ENCODE measurements at places on chromosomes 2 and 18.
A peak's percentile ranks its signal among the peaks of the same experiment; 100 is the strongest.

DNA sequence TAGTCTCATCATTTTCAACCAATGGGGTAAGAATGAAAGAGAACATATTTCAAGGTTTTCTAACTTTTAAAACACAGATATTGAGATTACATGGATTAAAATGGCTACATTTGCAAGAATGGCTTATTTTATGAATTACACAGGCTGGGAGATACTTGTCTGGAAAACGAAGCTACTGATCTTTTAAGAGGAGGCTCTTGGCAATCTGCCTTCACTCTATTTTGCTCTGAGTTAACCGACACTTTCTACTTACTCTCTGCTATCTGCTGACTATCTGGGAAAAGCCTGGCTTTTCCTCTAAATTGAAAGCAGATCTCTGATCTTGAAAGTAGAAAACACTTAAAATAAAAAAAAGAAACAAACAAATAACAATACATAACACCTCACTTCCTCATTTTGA, 325.4 kb upstream of the LINC00305 start:
- no peak for DNase-seq

DNA sequence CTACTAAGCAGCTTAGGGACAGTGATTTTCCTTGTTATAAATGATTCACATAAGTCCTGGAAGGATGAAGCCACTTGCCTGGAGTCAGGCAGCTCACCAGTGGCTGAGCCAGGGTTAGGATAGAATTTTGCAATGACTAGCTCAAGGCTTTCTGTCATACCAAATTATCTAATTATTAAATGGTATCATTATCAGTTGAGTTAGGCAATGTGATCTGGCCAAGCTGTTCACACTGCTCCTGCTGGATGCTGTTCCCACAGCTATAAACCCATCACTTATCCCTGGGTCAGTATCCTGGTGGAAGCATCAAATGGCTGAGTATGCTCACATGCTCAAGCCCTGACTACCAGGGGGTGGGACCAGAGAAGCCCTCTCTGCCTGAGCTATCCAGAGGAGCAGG, 235.2 kb downstream of the MTX2 start:
- no peak for DNase-seq

DNA sequence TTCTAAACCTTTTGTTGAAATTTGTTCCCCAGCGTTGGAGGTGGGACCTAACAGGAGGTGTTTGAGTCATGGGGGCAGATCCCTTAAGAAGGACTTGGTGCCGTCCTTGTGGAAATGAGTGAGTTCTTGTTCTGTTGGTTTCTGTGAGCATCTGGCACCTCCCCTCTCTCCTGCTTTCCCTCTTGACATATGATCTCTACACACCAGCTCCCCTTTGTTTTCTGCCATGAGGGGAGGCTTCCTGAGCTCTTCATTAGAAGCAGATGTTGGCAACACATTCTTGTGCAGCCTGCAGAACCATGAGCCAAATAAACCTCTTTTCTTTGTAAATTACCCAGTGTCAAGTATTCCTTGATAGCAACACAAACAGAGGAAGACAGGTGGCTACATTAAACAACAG, 23.8 kb downstream of the NABP1 start:
- no peak for DNase-seq

DNA sequence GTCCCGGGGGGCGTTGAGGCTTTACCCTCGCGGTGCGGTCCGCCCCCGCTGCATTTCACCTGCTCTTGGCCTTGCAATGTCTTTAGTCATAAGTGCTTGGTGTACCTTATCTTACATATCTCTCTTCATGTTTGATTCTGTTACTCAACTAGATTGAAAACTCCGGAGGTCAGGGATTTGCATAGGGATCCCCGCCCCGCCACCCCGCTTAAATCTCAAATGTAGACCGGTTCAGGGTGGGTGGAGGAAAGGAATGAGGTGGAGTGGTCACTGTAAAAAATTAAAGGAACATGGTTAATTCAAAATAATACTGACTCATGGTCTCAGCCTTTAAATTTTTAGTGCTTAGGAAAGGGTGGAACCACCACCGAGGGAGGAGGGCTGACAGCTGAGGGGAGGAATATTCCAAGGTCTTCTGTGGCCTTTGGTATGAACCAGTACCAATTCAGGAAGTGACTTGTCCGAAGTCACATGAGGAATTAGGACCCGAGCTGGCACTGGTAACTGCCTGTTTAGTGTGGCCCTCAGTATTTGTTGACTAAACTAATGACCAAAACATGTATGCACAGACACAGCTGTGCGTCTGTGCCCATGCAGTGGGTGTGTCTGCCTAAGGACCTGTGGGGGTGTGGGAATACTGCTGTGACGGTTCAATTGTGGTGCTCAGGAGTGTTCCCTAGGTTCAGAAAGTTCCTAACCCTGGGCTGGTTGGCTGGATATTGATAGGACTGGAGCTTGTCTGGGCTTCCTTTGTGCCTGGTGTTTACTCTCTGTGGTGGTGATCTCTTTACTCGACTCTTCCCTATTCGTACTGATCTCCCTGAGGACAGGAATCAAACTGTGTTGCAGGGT, 1.0 kb downstream of the PLEKHB2 start:
- DNase-seq: no peak

DNA sequence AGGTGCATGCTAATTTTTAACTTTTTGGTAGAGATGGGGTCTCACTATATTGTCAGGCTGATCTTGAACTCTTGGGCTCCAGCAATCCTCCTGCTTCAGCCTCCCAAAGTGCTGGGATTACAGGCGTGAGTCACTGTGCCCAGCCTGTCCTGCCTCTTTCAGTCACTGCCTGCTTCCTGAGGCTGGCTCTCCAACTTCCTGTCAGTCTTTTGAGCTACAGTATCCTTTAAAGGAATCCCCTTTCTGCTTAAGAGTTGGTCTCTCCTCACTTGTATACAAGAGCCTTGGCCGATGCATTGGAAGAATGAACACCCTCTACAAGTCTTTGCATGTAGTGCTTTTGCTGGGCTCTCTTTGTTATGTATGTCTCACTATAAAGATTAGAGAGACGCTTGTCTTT, 88.4 kb upstream of the SMAD2 start:
- DNase-seq: no peak

- DNase-seq: no peak
Measured at GRCh38 chr2:200252265-200253067, 54.0 kb upstream of the SPATS2L start.

DNA sequence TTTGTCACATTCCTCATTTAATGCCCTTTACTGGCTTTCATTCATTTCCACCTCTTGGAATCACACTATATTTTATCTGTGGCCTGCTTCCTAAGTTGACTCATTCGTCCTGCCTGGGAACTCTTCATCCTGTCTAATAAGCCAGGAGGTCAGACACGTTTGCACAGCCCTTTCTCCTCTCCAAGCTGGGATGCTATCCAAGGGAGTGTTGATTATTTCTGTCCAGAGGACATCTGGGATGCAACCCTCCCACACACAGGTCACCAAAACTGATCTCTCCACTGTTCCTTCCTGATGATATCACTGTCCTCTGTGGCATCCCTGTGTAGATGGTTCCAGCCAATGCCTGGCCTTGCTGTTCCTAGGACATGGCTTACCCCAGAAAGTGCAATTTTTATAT, 79.8 kb upstream of the NOSTRIN start:
- no peak for DNase-seq

DNA sequence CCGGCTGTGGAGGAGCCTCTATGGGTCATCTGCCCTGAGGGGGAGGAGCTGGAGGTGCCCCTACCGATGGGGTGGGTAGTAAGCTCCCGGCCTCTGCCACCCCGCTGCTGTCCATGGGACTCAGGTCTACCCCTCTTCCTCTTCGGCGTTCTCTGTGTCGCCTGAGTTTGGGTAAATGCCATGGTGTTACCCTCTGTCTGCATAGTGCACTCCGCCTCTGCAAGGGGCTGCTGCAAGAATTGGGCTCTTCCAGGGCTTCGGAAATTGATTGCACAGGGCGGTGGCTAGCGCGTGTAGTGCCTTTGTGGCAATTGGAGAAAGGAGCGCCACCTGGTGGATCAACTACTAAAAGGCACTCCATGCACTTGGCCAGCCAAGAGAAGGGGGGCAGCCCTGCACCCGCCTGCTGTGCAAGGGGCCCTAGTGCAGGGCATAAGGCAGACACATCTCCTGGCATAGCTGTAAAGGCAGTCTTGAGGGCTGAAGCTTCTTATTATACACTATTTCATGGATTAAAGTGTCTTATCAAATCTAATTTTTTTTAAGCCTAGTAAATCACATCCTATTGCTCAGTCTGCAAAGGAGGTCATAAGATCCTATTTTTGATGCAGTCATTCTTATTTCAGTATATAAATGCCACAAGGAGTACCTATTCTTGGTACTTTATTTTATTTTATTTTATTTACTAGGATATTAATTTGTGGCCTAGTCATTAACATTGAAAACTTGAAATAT, 308.9 kb downstream of the PDE11A start:
- peak; percentile 74 for DNase-seq

GRCh38 chr2:215619989-215620388, 184.1 kb upstream of the FN1 start:
- DNase-seq: no peak

GRCh38 chr2:128375454-128375853, 56.8 kb upstream of the HS6ST1 start:
- DNase-seq: no peak

GRCh38 chr2:218748741-218749441, 33.1 kb upstream of the CYP27A1 start:
- DNase-seq: no peak

DNA sequence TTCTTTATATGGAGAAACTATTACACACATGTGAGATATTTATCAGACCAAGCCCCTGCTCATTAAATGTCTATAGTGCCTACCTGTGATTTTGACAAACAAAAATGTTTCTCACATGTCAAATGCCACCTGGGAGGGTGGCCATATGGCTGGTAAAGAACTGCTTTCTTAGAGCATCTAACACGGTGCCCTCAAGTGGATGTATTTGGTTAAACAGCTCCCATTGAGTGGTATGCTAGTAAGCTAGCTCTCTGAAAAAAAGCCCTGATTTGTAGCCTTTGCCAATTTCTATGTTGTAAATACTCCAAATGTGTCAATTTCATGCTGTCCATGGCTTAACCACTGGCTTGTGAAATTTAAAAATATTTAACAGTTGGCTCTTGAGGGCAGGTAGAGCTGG, 94.6 kb downstream of the PMAIP1 start:
- DNase-seq: no peak

- no peak for DNase-seq
Measured at GRCh38 chr2:195594248-195594647, 62.8 kb upstream of the SLC39A10 start.

DNA sequence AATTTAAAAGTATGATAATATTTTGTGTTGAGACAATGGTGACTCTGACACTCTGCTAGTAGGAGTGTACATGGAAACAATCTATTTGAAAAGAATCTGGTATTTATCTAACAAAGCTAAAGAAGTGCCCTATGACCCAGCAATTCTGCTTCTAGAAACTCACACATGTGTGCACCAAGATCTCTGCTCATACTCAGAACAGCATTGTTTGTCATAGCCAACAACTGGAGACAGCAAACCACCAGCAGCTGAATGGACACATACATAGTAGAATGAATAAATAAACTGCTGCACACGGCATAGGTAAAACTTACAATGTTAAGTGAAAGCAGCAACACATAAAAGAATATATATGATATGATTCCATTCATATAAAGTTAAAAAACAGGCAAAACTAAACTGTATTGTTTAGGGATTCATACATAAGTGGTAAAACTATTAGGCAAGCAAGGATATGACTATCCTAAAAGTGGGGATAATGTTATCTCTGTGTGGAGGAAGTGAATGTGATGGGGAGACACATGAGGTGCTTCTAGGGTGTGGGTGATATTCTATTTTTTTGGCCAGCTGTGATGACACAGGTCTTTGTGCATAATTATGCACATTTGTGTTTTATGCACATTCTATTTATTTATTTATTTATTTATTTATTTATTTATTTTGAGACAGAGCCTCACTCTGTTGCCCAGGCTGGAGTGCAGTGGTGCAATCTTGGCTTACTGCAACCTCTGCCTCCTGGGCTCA, 71.1 kb downstream of the RFTN2 start:
- no peak for DNase-seq
